ENCODE measurements at places on chromosomes 13 and 19.
A peak's percentile ranks its signal among the peaks of the same experiment; 100 is the strongest.

DNA sequence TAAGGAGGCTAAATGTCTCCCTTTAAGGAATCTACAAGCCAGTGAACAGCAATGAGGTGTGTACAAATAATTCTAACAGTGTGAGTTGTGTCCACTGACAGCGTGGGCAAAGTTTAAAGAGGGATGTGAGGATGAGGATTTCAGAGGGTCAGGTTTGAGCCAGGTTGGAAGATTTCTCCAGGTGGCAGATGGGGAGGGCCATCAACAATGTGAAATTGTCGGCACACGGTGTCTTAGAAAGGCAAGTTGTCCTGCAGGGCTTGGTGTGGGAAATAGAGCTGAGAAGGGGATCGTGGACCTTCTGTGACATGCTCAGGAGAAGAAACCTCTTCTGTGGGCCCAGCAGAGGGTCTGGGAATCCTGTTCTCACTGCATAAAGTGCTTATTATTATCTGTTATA, 52.1 kb downstream of the ATP8A2 start:
- DNase-seq, result no peak

DNA sequence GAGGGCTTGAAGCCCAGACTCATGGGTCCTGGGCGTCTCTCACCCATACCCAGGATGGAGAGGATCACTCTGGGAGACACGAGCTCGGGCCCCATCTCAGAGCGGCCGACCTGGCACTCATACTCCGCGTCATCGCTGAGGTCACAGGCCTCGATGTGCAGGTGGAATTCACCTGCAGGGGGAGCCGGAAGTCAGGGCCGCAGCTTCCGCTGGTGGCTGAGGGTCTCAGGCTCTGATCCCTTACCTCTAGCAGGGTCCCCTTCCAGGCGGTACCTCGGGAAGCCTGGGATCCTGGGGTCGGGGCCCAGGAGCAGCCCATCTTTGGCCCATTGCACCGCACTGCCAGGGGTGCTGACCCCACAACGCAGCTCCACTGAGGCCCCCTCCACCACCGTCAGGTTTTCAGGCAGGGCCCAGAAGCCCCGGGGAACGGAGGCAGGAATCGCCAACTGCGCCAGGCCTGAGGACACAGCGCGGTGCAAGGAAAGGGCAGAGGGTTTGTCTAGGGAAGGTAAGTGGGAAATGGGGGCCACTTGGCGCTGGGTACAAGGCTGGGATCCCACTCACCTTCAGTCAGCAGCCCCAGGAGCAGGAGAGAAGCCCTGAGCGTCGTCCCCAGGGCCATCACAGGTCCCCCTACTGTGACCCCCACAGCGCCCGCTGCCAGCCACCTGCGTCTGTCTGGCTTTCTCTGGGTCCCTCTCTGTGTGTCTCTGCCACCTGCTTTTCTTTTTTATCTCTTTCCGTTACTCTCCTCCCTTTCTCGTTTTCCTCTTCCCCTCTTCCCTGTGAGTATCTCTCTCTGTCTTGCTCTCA, 883 bp downstream of the NPHS1 start:
- DNase-seq, result no peak

GRCh38 chr19:5644037-5644436, 21.2 kb downstream of the SAFB start:
- DNase-seq, result no peak

DNA sequence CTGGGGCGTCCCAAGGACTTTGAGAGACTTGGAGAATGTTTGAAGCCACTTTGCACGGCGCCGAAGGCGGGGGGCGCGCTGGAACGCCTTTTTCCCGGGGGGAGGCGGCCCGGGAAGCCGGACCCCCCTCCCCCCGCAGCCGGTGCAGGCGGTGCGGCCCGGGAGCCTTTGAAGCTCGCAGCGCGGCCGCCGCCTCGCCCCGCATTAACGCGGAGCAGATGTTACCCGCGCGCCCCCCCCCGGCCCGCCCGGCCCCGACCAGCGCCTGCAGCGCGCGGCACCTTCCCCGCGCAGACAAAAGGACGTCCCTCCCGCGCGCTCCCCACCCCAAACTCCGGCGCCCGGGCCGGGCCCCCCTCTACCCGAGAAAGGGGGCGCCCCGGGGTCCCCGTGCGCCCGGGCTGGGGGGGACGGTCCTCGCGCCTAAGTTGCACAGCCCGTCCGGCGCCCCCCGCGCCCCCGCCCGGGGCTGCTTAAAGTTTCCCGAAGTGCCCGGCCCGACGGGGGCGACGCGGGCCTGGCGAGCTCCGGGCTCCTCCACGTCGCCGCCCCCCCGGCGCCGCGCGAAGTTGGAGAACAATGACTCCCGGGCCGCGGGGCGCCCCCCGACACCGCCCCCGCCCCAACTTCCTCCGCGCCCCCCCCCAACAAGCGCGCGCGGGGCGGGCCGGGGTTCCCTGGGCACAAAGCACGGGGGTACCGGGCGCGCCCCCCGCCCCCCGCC, 685 bp downstream of the TCF3 start:
- DNase-seq, result peak; percentile 54

GRCh38 chr19:55474269-55475265, 1.9 kb upstream of the ZNF628 start:
- DNase-seq, result no peak

DNA sequence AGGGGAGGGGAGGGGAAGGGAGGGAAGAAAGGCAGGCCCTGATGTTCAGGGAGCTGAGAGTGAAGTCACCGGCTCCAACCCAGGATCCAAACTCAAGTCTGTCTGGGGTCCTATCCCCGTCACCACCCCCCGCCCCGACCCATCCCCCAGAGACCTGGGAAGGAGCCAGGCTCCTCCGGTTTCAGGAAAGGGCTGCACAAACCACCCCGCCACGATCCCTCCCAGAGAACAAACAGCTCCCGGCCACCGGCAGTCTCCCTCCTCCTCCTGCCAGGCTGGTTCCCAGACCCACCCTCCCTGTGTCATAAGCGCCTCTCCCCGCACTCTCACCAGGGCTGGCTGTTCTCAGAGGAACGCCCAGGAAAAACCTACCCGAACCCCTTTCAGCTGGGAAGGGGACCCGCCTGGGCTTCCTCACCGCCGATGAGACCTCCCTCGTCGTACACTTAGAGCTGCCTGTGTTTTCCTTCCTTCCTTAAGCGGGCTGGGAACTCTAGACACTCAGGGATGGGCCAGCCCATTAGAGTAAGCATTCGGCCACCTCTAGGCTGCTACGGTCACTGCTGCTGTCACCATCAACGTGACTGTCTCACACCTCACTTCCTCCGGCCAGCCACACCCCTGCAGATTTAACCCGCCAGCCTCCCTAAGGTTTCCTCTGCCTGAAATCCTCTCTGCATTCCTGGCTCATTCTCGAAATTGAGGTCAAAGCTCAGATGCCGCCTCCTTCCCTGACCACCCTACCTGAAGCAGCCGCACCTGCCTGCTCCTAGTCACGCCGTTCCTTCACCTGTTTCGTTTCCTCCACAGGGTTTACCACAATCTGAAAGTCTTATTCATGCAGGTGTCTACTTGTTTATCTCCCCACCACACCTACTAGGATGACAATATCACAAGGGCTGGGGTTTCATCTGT, 6.3 kb upstream of the RDH13 start:
- no peak for DNase-seq

DNA sequence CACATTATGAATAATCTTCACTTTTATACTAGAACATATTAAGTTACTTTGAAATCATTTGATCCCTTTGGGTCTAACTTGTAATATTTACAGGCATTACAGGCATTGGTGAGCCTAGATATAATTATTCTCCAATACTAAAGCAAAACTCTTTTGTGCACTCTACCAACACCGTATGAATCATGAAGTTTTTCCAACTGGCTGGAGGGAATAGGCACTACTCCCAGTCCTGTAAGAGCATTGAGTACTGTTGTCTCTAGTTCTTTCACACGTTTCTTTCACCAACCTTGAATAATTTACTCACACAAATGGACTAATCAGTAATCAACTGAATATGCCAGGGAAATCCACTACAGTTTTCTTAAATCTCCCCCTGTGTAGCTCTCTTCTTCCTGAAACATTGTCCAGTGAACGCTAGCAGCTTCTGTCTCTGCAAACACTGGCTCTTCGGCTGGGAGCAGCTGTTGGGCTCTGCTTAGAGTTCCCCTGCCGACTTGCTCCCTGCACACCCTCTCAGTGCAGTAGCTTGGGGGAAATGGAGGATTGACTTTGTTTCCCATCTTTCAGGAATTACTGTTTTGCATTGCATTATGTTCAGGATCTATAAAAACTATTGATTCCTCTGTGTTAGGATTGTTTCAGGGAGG, 476.7 kb downstream of the RFC3 start:
- no peak for DNase-seq

All from CD4-positive, alpha-beta memory T cell (primary cell).